Spinal cord (tissue), 10 donors: ENCODE measurements at places on chromosomes 5 and 9. TPM values are rescaled to one million over a fixed set of nuclear protein-coding genes. Genes with fewer than 3 reads are reported as not detected.

RASA1 gene
- 46.9 TPM for total RNA-seq

DNAH5 gene
- total RNA-seq = 2.6 TPM

CDKN2B gene
- total RNA-seq = 0.94 TPM

RORB gene
- total RNA-seq = 4.3 TPM

CAMSAP1 gene
- total RNA-seq = 41.7 TPM

NXNL2 gene
- 1.8 TPM for total RNA-seq

CCL27 gene
- not detected for total RNA-seq

GRCh38 chr9:116288658-116289057, 135.1 kb downstream of the PAPPA start:
- no peak for DNase-seq

- no peak for DNase-seq
These were observed 60.0 kb downstream of the POU5F2 start for GRCh38 chr5:93681432-93681831.

DNA sequence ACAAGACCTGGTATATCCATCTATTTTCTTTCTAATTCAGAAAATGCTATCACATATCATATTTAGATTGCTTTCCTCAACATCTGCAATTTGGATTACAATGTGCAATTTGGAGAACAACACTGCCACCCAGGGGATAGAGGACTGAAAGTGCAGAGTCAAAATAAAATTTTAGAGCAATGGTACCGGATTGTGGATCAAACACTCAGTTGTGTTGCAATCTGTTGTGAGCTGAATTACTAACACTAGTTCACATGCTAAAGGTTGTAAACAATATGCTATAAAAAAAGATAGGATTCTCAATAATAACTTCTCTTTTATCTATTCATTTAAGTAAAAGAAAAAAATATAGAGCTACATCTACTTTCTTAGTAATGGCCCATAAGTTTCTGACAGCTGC, 11.9 kb upstream of the SRFBP1 start:
- peak; percentile 38 for DNase-seq

GRCh38 chr5:72266862-72267261, 53.2 kb downstream of the MRPS27 start:
- DNase-seq = no peak

- peak; percentile 36 for DNase-seq
These were observed 108.4 kb downstream of the PSD2 start for GRCh38 chr5:139903795-139904565.

DNA sequence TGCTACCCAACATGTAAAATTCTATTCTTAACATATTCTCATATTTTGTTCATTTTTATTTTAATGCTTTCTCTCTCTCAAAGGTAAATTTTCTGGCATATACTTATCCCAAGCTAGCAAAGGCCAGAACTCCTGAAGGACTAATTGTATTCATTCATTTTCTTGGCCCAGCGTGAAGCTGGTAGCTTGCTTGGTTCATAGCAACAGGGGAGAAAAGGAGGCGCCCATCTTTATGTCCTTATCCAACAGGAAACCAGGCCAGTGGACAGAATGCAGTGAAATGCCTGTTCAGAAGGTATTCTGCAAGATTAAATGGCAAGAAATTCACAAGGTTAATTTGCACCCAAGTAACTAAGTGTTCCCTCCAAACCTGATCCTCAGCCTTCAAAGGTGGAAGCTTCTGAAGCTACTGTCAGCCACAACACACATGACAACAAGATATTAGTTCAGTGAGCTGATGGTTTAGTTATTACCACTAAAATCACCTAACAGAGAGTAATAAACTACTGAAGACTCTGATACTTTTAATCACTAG, 5.6 kb downstream of the EFNA5 start:
- no peak for DNase-seq

- DNase-seq = no peak
These were observed 7.6 kb upstream of the LCP2 start for GRCh38 chr5:170305016-170305645.

- DNase-seq = no peak
These were observed 101.9 kb upstream of the COL5A1 start for GRCh38 chr9:134539586-134540194.

DNA sequence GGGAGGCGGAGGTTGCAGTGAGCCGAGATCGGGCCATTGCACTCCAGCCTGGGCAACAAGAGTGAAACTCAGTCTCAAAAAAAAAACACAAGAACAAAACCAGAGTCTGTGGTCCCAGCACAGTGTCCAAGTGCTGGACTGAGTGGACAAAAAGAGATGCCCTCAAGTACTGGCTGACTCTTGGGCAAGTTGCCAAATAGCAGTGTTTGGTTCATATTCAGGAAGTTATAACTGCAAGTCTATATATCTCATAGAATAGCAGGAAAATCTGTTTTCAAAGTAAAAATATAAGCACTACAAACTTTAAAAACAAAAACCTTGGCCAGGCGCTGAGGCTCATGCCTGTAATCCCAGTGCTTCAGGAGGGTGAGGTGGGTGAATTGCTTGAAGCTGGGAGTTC, 7.3 kb downstream of the HABP4 start:
- no peak for DNase-seq

GRCh38 chr9:115591584-115591984, 473.6 kb upstream of the TNC start:
- peak; percentile 78 for DNase-seq

DNA sequence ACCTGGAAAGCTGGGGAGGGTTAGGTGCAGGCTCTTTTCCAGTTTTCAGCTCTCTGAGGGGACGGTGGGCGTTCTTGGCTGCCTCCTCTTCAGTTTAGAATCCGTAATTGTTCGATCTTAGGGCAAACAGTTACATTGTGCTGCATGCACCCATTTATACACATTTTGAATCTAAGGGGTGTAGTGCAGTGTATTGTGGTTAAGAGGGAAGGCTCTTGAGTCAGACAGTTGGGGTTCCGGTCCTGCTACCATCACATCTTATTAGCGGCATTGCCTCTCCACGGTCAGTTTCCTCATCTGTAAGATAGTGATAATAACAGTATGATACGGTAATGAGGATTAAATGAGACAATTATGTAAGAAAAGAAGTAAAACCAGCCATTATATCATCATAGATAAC, 625 bp downstream of the EXOSC2 start:
- DNase-seq = no peak

DNA sequence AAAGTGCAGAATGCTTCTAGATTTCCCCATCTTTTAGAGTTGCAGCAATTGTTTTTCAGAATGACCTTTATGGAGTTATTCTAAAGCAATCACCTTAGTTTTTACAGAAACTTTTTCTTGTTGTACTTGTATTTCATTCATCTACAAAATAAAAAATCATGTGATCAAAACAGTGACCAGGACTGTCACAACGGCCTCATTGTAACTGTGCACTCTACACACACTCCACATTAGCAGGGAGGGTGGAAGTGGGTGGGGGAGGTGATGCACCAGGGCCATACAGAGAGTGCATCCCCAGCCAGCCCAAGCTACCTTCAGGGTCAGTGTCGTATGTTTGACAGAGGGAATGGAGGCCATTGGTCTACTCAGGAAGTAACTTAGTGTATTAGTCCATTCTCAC, 26.9 kb downstream of the EGFLAM start:
- no peak for DNase-seq

DNA sequence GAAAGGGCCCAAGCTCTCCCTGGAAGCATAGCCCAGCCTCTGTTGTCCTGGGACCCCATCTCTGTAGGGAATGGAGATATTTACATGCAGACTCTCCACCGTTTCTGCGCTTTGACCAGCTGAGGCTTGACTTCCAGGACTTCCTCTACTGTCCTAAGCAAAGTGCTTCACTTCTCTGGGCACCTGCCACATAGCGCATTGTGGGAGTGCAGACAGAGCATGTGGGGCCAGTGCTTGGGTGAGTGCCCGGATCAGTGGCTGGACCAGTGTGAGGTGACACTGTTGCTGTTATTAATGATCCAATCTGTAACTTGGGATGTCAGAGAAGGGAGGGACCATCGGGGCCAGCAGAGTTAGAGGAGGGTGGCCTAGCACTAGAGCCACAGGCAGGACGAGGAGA, 10.5 kb downstream of the CXCL14 start:
- DNase-seq = peak; percentile 59
